ENCODE measurements at places on chromosomes 11 and 22.
A peak's percentile ranks its signal among the peaks of the same experiment; 100 is the strongest.

DNA sequence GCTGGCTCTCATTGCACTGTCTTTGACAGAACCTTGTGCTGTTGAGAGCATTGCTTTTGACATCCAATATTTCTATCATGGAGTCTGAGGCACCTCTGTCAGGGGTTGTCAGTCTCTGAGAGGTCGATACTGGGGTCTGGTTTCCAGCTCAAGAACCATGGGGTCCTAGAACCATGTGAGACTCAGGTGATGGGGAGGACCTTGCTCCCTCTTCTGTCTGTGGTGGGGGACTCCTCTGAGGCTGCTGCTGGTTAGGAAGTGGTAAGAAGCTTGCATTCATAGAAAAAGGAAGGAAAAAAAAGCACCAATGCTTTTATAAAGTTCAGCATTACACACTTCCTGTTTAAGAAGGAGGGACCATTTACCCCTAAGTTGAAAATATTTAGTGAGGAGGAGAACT, 91.8 kb upstream of the CD44 start:
- DNase-seq: peak; percentile 27

DNA sequence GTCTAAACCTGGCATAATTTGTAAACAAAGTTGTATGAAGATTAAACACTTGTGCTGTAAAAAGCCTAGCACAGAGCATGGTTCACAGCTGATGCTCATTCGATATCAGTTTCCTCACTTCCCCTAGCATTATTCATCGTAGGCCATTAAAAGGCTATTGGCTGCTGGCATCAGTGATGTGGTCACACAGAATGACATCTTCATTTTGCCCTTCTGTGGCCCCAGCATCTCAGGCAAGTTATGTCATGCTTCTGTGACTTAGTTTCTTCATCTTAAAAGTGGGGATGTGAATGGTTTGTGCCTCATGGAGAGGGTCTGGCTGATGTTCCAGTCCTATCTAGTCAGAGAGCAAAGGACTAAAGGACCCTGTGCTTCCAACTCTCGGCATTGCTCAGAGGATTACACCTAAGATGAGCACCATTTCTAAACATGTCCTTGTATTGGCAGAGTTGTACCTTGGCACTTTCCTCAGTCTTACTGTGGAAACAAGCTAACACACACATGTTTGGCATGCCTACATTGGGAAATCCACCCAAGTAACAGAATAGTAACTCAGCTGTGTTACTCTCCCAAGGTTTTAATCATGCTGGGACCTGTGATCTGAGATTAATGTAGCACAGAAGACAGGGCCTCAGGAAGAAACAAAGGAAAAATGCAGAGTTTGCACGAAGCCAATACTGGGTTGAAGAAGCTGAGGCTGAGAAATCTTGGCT, 83.5 kb upstream of the OR9Q1 start:
- no peak for DNase-seq

DNA sequence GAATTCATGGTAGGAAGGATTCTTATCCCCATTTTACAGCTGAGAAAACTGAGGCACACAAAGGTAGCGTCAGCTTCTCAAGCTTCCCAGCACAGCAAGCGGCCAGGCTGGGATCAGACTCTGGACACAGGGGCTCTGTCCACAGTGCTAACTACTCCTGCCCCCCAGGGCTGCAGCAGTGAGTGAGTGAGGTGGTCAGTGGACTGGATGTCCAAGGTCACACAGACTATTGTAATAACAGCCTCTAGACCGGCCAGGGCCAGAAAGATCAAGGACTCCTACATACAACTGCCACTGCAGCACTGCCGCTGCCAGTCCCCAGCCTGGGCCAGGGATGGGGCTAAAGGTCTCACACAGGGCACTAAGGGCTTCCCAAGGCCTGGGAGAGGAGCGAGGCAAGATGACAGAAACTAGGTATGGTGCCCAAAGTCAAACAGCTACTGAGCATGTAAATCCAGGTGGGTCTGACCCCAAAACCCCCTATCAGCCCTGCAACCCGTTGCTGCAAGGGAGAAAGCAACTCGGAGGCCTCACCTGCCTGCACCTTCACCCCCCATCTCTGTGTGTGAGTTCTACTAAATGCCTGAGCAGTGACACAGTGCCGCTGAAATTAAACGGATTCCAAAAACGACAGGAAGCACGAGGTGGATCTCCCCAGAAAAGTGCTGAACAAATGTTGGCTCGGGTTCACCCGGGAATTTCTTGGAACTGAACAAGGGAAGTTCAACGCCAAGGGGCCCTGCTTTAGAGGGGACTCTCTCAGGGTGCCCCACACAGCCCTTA, 161.8 kb upstream of the GRK3 start:
- DNase-seq: no peak

DNA sequence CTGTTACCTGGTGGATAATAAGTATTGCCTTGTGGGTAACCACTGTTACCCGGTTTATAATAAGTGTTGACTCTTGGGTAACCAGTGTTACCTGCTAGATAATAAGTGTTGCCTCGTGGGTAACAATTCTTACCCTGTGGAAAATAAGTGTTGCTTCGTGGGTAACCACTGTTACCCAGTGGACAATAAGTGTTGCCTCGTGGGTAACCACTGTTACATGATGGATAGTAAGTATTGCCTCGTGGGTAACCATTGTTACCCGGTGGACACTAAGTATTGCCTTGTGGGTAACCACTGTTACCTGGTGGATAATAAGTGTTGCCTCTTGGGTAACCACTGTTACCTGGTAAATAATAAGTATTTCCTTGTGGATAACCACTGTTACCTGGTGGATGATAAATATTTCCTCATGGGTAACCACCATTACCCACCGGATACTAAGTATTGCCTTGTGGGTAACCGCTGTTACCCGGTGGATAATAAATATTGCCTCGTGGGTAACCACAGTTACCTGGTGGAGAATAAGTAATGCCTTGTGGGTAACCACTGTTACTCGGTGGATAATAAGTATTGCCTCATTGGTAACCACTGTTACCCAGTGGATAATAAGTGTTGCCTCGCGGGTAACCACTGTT, 8.7 kb upstream of the NXPE4 start:
- no peak for DNase-seq

DNA sequence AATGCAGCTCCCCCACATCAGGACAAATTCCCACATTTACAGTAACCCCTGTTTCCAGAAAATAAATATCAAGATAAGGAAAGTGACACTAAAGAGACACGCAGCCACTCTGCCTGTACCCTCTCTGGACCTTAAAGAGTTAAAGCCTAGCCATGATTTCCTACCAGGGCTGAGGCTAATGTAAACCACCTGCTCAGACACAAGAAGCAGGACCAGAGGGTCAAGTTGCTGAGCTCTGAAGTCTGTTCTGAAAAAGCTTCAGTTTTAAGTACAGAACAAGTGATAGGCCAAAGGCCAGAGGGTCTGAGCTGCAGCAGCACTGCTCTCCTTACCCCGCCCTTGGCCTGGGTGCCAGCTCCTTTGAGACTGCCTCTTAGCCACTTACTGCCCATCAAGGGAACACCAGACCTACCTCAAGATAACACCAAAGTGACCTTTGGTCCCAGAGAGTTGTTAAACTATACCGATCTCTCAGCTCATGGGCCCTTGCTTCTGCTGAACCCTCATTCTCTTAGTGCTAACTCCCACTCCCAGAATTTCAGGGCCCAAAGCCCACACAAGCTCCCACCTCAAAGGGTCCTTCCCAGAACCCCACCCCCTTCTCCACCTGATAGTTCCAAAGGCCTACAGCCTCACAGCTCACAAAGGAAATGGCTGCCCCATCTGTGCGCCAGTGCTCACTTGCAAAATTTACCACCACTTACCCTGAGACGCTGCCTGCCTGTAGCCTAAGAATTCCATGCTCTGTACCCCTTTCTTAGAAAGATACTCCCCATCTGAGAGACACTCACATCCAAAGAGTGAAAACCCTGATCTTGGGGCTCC, 40.5 kb downstream of the IL18BP start:
- no peak for DNase-seq

- no peak for DNase-seq
These were observed 345.9 kb downstream of the MIAT start for GRCh38 chr22:27003297-27003696.

- DNase-seq: no peak
These were observed 15.5 kb upstream of the TMPRSS5 start for GRCh38 chr11:113721462-113722066.

- no peak for DNase-seq
These were observed 31.3 kb upstream of the TXNRD2 start for GRCh38 chr22:19972652-19973550.

DNA sequence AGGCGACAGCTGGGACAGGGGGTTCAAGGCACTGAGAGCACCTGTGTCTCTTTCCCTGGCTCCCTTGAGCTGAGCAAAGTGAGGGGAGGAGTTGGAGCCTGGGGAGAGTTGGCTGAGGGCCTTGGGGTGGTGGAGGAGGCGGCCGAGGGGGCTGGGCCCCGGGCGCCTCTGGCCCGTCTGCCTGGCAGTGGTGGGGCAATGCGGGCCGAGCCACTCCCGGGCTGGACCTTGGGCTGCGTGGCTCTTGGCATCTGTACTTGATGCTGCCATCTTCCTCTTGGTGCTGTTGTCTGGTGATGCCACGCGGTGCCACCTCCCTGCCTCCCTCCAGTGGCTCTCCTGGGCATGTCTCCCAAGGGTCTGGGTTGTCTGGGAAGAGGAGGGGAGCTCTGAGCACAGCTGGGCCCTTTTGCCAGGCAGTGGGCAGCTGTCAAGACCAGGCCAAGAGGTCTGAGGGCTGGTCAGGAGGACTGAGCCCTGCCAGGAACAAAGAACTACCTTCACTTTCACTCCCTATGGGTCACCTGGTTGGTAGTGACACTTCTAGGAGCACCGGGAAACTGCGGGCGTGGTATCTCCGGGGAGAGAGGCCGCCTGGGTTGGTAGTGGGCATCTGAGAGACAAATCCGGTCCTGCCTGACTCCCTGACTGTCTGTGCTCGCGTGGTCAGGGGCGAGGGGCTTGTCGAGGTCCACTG, 1.3 kb downstream of the GRIK4 start:
- no peak for DNase-seq
